ENCODE measurements at places on chromosomes 2 and 18.

GRCh38 chr2:11102466-11102865 is 52.8 kb upstream of the SLC66A3 start:
- DNase-seq, result no peak

- DNase-seq, result no peak
Measured at GRCh38 chr2:119544939-119545475, 758 bp downstream of the CFAP221 start.

DNA sequence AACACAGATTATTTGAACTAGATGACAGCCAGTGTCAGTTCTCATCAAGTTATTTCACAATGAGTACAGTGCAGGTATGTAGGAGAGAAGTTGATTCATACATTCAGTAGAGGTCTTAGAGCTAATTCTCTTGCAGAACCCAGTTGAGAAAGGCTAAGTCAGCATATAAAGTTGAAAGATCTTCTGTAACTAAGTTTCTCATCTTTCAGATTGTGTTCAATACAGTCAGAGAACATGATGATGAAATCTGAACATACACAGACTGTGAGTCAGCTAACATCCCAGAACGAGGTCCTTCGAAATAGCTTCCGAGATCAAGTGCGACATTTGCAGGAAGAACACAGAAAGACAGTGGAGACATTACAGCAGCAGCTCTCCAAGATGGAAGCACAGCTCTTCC is 41.9 kb upstream of the LIMS1 start:
- no peak for DNase-seq

- DNase-seq, result no peak
Measured at GRCh38 chr2:33835911-33836310, 236.8 kb upstream of the FAM98A start.

GRCh38 chr2:166841679-166842078 is 46.6 kb upstream of the XIRP2 start:
- no peak for DNase-seq

DNA sequence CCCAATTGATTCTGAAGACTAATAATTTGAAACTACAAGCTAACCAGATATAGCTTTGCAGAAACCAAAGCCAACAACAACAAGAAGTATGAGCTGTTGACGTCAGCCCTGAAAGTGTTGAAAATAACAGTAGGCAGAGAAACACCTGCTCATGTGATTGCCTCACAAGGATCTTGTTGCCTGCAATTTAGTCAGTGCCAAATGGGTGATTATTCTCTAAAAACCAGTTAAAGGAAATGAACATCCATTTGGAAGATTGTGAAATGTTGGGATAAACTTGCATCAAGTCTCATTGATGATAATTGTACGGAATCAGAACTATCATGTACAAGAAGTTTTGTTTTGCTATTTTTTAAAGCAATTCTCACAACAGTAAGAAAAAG is 2.8 kb downstream of the CYTIP start:
- no peak for DNase-seq

GRCh38 chr2:136208682-136209420 is 90.9 kb upstream of the CXCR4 start:
- no peak for DNase-seq

GRCh38 chr2:64196963-64197362 is 52.7 kb upstream of the PELI1 start:
- DNase-seq, result no peak

DNA sequence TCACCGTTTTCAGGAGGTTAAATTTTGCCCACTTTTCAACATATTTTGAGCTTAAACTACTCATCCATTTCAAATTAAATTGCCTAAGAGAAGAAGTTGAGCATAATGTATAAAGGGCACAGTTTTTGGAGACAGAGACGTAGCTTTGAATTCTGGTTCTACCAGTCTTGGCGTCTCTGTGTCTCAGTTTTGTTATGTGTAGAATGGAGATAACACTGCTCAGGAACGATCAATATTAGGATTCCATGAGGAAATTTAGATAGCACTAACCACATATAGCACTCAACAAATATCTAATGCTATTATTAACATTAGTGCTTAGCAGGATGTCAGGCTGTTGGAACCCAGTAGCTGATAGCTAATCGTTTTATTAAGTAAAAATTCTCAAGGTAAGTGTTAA is 40.4 kb upstream of the GATA6 start:
- DNase-seq, result no peak

GRCh38 chr2:28702415-28702861 is 49.2 kb upstream of the PPP1CB start:
- DNase-seq, result no peak

DNA sequence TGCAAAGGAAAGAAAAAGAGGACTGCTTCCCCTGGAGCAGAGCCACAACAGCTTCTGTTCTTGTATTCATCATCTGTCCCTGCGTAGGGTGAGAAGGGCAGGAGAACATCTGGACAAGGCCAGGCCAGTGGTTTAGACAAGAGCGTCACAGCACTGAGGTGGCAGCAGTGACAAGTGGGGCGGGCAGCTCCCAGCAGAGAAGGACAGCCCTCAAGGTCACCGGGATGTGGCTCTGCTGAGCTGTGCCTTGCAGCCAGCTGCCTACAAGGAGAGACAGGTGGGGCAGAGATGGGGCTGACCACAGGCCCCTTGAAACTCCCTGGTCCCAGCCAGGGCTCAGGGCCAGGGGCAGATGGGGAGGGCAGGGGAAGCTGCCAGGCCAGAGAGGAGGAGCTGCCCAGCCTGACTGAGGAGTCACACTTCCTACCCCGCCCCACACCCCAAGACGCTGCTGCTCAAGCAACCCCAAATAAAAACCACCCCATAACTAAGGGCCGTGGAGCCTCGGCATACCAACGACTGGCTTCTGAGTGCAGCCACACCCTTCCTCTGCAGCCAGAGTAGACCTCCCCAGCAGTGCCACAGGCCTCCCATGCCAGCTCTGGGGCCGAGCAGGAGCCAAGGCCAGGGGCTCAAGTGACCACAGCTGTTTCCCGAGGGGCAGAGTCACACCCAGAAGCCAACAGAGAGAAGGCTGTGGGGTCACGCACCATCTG is 5.4 kb downstream of the RAB11FIP5 start:
- no peak for DNase-seq

DNA sequence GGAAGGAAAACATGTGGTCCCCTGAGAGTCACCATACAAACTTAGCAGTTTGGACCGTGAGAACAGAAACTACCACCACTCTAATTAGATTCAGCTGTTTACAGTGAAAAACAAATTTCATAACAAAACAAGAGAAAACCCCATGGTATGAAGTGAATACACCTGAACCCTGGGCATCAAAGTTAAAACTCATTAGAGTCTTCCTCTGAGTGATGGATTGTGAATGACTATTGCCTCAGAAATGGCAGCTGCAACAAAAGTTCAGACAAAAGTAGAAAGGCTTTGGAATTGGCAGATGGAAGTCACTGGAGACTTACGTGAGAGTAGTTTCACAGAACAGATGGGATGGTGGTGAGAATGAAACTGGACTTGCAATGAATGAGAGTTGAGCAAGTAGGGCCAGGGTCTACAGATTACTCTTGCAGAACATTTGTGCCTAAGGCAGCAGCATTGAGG is 98.0 kb downstream of the AAK1 start:
- no peak for DNase-seq

DNA sequence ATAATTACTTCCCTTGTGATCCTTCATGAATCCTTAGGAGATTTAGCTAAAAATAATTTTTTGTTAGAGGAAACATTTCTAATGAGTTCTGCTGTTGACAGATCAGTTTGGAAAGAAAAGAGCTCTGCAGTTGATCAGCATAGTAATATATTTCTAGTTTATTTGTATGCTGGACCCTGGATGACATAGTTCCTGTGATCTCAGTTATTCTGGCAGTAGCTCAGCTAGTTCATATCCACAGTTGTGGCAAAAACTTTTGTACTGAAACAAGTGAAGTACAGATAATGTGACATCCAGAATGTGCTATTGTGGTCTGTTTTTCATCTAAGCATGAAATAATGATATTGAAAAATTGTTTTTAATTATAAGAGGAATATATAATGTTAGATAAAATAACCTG is 33.7 kb downstream of the ABI2 start:
- DNase-seq, result no peak

DNA sequence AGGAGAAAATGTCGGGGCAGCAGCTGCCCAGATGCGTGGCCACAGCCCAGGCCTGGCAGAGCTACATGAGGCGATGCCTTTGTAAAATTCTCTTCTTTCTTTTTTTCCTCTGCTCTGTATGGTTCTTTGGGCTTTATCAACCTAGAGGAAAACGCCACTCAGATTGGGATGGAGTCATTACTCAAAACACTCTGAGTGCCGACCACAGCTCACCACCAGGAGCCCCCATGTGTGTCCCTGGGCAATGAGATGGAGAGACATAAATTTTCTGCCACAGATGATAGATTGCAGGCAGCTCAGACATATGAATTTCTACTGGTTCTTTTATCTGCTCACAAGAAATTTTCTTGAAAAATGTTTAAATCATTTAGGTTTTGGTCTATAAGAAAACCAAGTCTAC is 56.0 kb downstream of the PARD6G start:
- DNase-seq, result no peak

DNA sequence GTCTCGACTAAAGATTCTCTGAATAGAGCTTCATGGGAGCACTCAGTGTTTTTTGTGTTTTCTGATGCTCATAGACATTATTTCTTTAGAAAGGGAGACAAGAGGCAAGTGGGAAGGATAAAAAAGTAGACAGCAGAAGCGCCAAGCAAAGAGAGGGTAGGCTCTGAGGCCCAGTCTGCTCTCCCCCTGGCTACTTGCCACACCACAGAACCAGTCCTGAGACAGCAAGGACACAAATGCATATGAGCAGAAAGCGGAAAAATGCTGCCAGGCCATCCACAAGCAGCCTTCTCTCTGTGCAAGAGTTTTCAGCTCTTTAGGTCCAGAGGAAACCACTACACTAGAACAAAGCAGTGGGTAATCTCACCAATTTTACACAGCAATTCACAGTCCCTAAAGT is 285.4 kb downstream of the ZNF521 start:
- no peak for DNase-seq

DNA sequence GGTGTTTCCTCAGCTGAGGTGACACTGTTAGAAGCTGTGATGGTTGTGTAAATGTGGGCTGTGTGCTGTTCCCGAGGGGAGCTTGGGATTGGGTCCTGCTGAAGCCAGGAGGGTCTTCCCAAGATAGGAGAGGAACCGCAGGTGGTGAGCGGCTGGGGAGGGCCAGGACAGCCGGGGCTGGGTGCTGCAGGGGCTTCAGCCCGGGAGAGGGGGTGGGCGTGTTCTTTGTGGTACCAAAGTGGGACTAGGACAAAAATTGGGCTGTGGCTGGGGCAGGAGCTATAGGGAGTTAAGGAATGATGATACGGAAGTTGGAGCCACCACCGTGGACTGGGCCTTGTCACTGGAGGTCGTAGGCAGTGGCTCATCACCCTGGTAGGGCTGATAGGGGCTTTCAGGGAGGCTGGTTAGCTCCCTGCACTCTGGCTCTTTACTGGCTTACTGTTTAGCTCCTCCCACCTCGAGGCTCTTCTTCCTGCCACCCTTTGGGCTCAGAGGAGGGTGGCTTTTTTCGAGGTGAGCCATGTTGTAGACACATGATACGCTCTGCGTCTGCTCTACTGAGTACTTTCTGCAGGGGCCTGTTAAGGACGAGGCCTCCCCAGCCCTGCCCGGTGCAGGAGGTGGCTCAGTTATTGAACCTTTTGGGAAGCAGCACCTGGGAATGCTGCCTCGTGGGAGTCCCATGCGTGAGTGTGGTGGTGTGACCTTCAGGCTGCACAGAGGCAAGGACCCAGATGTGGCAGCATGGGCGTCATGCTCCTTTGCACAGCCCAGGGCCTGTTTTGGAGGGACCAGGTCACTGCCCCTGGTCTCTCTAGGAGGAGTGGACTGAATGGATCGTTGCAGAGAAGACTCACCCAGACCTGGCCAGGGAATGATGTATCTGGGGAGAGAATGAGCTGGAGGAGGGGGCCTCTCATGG is 21.6 kb downstream of the ASB1 start:
- DNase-seq, result no peak

GRCh38 chr2:109511168-109511567 is 102.6 kb downstream of the SEPTIN10 start:
- no peak for DNase-seq

GRCh38 chr18:74228312-74228711 is 63.5 kb downstream of the CYB5A start:
- no peak for DNase-seq

- DNase-seq, result no peak
Measured at GRCh38 chr18:24831871-24832665, 371.6 kb downstream of the HRH4 start.

GRCh38 chr18:66623821-66624220 is 19.9 kb upstream of the CDH19 start:
- no peak for DNase-seq

DNA sequence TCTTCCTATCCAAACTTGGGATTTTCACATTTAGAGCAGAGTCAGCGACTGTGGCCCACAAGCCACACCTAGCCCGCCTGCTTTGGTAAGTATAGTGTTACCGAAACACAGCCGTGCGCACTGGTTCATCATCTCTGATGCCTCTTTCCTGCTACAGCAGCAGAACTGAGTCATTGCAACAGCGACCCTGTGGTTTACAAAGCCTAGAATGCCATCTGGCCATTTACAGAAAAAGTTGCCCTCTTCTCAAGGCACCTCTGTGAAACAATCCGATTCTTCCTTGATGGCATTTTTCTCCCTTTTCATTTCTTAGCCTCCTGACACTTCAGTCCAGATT is 10.7 kb upstream of the IAH1 start:
- no peak for DNase-seq

DNA sequence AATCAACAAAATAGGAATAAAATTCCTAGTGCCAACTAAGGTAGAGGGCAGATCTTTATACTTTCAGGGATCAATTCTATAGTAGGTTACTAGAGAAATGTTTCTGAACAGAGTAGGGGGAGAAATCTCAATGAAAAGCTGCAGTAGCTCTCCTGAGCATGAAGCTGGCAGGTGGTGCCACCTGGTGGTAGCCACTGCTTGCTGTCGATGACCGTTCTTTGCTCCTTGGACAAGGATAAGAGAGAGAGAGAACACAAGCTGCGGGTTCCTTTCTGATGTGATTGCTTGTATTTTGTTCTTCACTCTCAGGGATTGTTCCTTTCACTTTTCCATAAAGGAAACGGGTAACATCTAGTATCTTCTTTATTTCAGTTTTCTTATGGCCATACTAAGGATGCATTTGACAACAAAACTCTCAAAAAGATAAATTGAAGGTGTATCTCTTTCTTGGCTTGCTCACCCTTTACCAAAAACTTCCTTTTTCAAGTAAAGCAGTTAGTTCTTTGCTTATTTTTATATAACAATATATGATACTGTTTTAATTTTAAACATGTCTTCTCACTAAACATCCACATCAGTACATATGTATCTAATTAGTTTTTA is 18.6 kb upstream of the MRPL19 start:
- peak; percentile 33 for DNase-seq

DNA sequence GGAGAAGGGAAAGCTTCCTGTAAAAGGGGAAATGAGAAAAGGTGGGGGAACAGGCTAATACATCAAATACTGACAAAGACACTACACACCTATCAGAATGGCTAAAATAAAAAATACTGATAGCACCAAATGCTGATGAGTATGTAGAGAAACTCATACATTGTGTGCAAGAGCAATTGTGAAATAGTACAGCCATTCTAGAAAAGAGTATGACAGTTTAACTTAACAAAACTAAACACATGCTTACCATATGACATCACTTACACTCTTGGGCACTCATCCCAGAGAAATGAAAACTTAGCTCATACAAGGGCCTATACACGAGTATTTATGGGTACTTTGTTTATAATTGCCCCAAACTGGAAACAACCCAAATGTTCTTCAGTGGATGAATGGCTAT is 53.4 kb downstream of the ZNF638 start:
- no peak for DNase-seq
